HCT116 (cell line): ENCODE measurements at places on chromosomes 12 and 14. TPM values are rescaled to one million over a fixed set of nuclear protein-coding genes. Genes with fewer than 3 reads are reported as not detected.

DNA sequence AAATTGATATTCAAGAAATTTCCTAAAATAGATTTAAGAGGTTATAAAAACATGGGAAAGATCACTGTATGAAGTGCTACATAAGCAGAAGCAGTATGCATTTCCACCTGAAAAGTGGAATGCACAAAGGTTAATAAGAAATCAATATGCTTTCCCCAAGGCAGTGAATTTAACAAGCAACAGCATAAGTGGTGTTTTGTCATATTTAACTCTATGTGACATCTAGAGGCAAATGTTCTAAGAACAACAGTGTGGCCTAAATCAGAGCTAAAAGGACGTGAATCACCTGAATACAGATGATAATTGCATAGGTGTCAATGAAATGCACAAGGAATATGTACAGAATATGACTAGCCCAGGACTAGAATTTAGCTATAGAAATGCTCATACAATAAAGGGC is 49.5 kb downstream of the SLC2A13 start:
- DNase-seq: no peak

- DNase-seq: no peak
These were observed 234.8 kb upstream of the ATP2B1 start for GRCh38 chr12:89943463-89943862.

Gene ADGRD1
- total RNA-seq: 0.44 TPM

Gene CD163L1
- total RNA-seq: 27.0 TPM

Gene SLC15A4
- total RNA-seq: 20.6 TPM

GRCh38 chr14:104054222-104054905 is 31.1 kb upstream of the ASPG start:
- DNase-seq: no peak

DNA sequence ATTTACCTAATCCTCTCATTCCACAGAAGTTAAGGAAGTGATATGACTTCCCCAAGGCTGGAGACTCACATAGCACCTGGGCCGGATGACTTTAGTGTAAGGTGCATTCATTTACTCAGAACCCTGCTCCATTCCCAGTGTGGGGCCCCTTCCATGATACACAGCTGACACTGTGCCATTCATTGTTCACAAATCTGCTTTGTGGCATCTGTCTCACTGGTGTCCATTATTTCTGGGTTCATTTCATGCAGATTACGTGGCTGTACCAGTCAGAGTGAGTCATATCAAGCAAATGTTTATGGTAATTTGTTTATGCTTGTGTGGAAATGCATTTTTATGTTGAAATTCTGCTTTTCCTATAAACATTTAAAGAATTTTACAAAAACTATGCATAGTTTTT is 5.2 kb downstream of the ANO4 start:
- DNase-seq: no peak
